ENCODE measurements at places on chromosomes 1 and 21.

DNA sequence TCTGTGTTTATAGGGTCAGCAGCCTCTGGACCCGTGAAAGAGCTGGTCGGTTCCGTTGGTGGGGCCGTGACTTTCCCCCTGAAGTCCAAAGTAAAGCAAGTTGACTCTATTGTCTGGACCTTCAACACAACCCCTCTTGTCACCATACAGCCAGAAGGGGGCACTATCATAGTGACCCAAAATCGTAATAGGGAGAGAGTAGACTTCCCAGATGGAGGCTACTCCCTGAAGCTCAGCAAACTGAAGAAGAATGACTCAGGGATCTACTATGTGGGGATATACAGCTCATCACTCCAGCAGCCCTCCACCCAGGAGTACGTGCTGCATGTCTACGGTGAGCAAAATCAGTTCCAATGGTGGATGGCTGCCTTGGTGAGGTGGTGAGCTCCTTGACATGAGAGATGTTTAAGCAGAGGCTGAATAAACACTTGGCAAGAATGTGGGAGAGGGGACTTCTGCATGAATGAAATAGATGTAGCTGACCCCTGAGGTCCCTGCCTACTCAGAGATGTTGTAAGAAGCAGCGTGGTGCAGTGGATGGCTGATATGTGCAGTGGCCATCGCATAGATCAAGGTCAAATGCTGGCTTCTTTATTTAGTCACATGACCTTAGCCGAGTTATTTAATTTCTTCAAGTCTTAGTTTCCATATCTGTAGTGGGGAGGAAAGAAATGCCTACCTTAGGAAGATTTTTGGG lies 9.3 kb downstream of the SLAMF7 start:
- DNase-seq, result no peak

- DNase-seq, result no peak
Observed at GRCh38 chr1:245209658-245210435, 55.1 kb downstream of the KIF26B start.

DNA sequence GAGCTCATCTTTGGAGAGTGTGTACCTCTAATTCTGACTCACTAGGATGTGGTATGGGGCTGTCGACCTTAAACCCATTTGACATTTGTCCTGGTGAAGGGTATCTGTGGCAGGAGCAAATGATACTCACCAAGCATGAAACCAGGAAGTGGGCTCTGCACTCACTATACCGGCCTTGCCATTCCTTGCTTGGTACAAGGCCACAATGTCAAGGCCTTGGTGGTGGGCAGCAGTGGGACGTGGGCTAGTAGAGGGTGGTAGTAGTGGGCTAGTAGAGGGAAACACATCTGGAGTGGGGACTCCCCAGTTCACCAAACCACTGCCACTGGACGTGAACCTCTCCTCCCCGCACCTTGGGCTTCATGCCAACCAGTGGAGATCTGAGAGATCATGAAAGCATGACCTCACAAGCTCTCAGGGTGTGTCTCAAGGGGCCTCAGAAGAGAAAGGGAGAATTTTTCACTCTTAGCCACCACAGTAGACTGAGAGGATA lies 11.5 kb downstream of the TNFSF4 start:
- peak; percentile 80 for DNase-seq

GRCh38 chr21:33514229-33514628 lies 22.7 kb upstream of the DNAJC28 start:
- DNase-seq, result no peak

GRCh38 chr1:111921948-111922347 lies 67.5 kb downstream of the KCND3 start:
- DNase-seq, result no peak

- DNase-seq, result no peak
Observed at GRCh38 chr1:6178751-6179563, 1.2 kb downstream of the CHD5 start.

GRCh38 chr1:83805921-83806320 lies 193.0 kb downstream of the TTLL7 start:
- no peak for DNase-seq

- DNase-seq, result no peak
Observed at GRCh38 chr1:29542548-29542947, 306.2 kb downstream of the PTPRU start.

- no peak for DNase-seq
Observed at GRCh38 chr1:31201931-31202360, 37.7 kb downstream of the NKAIN1 start.

- DNase-seq, result no peak
Observed at GRCh38 chr1:118483245-118484006, 298.4 kb upstream of the SPAG17 start.

DNA sequence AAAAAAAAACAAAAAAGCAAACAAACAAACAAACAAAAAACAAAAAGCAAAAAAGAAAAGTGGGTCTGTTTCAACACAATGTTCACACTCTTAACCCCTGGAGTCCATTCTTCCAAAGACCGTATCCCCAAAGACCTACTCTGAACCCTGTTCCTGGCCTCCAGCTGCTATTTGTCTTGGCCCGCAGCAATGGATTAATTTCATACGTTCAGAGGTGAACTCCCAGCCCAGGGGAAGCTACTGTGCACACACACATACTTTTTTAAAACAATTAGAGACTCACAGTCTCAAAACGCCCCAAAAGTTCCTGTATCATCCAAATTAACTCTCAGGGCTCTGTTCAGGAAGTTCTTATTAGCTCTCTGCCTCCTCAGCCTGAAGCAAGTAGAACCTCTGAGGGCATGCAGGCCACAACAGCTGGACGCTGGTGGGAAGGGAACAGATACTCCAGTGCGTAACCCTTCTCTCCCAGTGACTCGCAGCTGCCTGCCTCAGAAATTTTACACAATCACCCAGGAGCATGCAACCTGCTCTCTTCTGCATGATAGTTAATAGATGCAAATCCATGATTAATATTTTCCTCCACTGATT lies 395.4 kb downstream of the RRAGC start:
- DNase-seq, result no peak

DNA sequence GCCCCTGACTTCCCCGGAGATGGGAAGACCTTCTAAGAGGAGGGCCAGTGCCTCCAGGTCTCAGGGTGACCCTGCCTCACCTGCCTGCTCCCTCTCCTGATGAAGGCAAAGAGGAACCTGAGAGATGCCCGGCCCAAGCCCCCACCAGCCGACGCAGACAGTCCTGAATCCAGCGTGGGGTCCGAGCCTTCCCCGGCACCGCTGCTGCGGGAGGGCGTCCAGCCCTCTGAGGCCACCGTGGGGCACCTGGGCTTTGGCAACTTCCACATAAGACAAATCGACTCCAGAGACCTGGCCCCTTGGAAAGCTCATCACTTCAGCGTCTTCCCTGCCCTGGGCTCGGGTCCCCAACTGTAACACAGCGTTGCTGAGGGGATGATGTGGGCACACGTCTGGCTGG lies 122.2 kb downstream of the CASZ1 start:
- no peak for DNase-seq

DNA sequence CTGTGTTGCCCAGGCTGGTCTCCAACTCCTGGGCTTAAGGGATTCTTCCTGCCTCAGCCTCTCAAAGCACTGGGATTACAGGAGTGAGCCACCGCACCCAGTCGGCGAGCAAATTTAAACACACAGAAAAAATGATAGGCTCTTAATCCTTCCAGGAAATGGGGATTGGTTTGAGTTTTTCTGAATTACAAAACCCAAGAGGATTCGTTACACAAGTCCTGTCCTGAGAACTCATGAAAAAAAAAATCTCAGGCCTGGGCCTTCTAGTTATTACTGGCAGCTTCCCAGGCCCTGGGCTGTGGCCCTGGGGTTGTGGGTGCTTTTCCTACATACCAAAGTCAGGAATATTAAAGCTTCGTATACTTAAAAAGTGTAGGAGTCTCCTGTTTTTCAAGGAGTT lies 6.3 kb upstream of the IFNGR2 start:
- no peak for DNase-seq

DNA sequence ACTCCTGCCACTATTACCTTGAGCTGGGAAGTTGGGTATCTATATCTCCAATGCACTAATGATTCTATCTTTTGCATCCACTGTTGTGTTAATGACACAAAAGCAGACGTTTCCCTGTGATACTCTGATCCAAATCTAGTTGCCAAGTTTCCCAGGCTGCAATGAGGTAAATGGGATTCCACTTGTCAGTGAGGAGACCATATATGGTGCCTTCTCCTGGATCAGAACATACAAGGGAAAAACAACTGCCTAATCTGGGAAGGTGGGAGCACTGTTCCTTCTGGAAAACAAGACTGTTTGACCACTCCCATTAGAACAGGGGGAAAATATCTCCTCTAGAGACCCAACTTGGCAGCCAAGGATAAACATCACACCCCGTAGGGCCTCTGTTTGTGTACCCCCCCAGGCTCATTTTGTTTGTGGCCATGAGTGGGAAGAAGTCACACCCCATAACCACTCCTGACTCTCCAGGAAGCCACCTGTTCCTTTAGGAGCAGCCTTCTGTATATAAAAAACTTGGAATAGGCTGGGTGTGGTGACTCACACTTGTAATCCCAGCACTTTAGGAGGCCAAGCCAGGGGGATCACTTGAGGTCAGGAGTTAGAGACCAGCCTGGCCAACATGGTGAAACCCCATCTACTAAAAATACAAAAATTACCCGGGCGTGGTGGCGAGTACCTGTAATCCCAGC lies 28.5 kb upstream of the SLC6A9 start:
- DNase-seq, result no peak

DNA sequence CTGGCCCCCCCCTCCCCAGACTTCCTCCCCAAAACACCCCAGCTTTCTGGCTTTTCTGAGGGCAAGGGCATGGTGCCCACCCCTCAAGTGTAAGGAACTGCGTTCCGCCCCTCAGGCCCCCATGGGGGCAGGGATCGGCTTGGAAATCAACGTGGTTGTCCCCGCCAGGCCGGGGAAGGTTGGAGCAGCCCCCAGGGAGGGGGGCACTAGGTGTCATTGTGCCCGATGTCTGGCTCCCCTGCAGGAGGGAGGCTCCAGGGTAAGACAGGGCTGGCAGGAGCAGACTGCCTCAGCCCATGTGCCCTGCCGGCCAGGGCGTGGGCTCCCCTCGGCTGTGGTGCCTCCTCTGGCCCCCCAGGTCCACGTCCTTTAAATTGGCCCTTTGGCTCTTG lies 7.4 kb upstream of the TFAP2E start:
- no peak for DNase-seq

DNA sequence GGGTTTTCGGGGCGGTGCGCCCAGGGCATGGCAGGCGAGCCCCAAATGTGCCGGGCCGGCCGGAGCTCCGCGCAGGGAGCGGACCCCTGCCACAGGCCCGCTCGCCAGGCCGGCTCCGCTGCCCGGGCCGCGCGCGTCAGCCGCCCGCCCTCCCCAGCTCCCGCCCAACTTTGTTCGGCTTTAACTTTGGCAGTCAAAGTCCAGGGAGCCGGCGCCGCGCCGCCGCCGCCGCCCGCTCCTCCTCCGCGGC lies 488 bp downstream of the SLC35D1 start:
- DNase-seq, result no peak

DNA sequence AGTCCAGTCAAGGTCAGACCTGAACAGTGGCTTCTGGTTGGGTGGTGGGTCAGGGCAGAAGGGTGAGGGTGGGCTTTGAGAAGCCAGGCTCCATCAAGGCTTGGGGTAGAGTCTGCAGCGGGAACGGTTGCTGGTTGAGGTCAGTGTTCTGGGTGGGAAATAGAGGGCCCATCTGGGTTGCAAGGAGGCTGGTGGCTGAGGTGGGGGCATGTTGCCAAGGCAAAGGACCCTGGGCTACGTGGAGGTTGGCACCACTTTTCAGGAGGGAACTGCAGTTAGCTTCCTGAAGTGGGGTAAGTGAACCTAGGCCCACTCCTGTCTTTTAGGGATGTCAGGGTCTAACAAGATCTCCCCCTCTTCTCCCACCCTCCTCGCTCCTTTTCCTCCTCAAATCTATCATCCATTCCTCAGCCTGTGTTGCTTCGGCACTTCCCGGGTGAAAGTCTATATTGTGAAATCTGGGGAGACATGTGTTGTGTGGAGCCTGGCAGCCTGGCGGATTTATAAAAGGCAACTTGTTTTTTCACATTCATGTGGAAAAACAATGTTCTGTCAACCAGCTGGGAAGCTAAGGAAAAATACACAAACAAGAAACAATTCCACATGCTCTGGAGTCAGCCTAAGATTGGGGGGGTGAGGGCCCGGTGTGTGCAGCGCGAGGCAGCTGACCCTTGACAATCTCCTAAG lies 1.5 kb downstream of the IL22RA1 start:
- no peak for DNase-seq

GRCh38 chr1:2789164-2789985 lies 12.1 kb downstream of the TTC34 start:
- no peak for DNase-seq

GRCh38 chr1:46619656-46620258 lies 3.1 kb upstream of the MOB3C start:
- DNase-seq, result no peak

DNA sequence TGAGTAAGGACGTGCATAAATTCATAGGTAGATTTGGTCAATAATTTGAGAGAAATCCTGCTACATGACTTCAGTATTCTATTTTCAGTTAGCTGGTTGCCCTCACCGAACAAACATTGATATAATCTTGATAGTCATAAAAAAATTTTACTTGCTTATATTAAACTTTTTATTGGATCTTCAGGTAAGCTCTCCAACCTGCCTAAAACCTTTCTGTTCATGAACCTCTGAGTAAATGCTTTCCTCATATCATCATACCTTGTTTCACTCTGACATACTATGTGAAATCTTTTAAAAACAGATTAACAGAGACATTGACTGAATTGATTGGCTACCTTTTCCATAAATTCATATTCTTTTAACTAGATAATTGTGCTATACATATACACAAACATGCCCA lies 299.0 kb downstream of the NCAM2 start:
- no peak for DNase-seq

- DNase-seq, result peak; percentile 72
Observed at GRCh38 chr21:45981151-45982091, at the start of gene COL6A1. Gene COL6A1 (plus strand): TSS chr21:45981770. CDS start chr21:45981851, 81 bp downstream.

GRCh38 chr1:55150880-55151588 lies 64.1 kb downstream of the USP24 start:
- DNase-seq, result no peak

GRCh38 chr1:43688594-43689000 lies 18.7 kb upstream of the ST3GAL3 start:
- DNase-seq, result no peak

GRCh38 chr1:108067884-108068540 lies 103.0 kb upstream of the VAV3 start:
- DNase-seq, result no peak

GRCh38 chr21:25568246-25568645 lies 39.0 kb downstream of the MRPL39 start:
- DNase-seq, result peak; percentile 58

- peak; percentile 44 for DNase-seq
Observed at GRCh38 chr1:1204998-1205768, 1.2 kb downstream of the TNFRSF18 start.

GRCh38 chr21:45839274-45839673 lies 142.3 kb upstream of the COL6A1 start:
- DNase-seq, result no peak

- DNase-seq, result no peak
Observed at GRCh38 chr1:177146499-177146898, 18.0 kb downstream of the ASTN1 start.

Measured in activated T-cell treated with anti-CD3 and anti-CD28 coated beads, Interleukin-2, amount 50 U/mL, for 48 hours (primary cell).